T1000 (cell line): ENCODE measurements at places on chromosomes 11 and 22.
A peak's percentile ranks its signal among the peaks of the same experiment; 100 is the strongest.

DNA sequence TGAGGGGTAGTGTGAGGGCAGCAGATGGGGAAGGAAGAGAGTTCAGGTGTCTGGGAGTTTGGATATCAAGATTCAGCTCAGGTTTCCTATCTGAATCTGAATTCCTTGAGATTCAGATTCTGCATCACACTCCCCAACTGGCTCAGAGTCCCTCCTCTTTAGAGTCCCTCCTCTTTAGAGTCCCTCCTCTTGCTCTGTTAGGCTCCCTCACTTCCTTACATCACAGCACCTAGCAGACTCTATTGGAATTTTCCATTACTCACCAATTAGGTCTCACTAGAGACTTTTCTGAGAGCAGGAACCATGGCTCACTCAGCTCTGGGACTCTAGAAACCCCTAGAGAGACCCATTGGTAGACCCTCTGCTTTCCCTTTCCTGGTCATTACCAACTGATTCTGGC is 303.4 kb upstream of the SYN3 start:
- no peak for DNase-seq

DNA sequence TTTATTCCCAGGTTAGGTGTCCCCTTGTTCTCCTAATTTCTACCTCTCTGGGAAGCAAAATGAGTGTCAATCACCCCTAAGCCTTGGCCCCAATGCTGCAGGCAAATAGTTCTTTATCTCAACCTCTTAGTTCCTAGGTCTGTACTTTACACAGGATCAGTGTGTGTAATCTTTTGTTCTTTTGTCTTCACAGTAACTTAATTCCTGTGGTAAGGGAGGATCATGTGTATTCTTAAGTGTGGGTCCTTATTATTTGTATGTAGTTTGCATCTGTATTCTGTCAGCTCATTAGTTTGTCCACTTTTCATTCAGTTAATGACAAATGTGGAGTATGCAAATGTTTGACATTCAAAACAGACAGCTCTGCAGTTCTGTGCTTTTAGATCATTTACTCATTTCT is 166.7 kb downstream of the FAT3 start:
- DNase-seq = no peak

DNA sequence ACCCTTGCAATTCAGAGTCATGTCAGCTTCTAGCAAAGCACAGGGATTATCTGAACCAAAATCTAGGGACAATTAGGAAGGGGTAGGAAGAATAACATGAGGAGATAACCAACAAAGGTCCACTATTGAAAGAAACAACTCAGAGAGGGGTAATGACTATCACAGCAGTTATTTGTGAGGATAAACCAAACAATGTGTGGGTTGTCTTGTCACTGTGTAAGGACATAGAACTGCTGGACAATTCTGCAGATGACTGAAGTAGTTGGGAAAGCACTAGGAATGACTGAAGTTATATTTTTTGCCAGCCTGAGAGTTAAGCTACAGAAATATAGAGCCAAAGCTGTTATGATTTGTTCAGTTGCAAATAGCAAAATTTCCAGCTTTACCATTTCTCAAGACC is 858.4 kb upstream of the CCDC90B start:
- no peak for DNase-seq

- no peak for DNase-seq
Measured at GRCh38 chr22:44571566-44572413, 73.8 kb upstream of the RTL6 start.

GRCh38 chr11:78828676-78829075 is 254.0 kb upstream of the NARS2 start:
- no peak for DNase-seq

DNA sequence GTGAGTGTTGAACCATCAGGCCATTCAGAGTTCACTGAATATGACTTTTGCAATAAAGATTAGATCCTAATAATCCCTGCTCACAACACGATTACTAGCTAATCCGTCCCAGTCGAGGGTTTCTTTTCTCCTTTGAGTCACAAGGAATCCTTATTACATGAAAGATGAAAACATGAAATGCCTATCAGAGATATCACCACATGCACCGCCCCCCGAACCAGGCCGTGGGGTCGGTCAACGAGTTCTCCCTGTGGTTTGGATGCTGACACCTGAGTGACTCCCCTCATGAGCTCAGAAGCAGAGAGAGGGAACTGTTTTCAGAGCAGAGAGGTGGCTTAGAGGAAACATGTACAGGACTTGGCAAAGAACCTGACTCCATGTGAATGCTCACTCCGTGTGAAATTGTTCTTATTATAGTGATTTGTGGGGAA is 263.3 kb downstream of the ETS1 start:
- DNase-seq = no peak

GRCh38 chr11:126290887-126291286 is 8.0 kb downstream of the TIRAP start:
- no peak for DNase-seq

DNA sequence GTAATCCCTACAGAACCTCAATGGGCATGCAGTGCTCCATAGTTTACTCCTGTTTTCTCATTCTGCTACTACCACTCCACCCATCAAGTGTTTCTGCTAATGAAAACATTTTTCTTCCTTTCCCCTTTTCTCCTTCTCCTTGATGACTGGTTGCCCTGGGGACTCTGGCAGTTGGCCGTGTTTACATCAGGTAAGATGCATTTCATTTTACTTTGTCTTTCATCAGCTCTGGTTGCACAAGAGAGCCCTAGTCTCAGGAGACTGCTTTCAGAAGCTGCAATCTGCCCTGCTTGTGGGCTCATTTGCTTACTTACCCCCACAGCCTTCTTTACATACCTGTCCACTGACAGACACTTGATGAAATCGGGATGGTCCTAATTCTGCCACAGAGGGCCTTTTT is 19.6 kb upstream of the LIMK2 start:
- DNase-seq = no peak

DNA sequence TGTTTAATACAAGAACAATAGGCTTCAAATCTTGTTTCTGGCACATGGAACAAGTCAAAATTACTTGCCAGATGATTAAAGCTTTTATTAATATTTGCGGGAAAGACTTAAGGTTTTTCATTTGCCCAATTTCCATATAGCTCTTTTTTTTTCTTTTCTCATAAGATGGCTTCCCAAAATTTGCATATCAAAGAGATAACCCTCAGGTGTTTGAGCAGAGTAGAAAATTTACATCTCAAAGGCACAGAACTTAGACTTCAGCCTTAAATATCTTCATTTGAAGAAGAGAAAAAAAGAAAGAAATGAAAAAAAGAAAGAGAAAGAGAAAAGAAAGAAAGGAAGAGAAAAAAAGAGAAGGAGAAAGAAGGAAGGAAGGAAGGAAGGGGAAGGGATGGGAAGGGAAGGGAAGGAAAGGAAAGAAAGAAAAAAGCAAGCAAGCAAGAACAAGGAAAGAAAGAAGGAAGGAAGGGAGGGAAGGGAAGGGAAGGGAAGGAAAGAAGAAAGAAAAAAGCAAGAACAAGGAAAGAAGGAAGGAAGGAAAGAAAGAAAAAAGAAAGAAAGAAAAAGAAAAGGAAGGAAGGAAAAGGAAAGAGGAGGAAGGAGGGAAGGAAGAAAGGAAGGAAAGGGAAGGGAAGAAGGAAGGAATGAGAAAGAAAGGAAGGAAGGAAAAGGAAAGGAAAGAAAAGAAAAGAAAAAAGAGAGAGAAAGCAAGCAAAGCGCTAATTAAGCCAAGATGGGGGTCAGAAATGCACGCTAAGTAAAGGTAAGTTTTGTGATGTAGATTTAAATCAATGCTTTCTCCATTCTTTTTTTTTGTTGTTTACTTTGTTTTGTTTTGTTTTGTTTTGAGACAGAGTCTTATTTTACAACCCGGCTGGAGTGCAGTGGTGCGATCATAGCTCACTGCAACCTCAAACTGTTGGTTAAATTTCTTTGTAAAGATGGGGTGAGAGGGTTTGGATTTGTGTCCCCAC is 20.2 kb upstream of the IFITM3 start:
- DNase-seq = no peak

DNA sequence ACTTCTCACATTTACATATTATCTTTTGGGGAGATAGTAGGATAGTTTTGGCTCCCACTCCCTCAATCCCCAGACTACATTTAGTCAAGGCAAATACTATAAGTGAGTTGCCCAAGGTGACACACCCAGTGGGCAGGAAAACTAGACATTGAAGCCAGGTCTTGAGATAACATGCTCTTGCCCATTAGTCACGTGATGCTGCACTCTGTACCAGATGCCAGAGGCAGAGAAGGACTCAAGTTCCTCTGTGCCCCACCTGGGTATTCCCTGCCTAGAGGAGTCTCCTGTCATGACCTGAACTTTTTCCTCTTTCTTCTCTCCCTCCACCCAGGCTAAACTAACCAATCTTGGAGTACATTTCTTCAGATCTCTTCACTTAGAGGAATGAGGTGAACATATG is 484.9 kb downstream of the BUD13 start:
- DNase-seq = no peak

GRCh38 chr22:49642331-49642730 is 185.3 kb downstream of the BRD1 start:
- DNase-seq = no peak

- no peak for DNase-seq
Measured at GRCh38 chr22:45227645-45228400, 12.9 kb downstream of the KIAA0930 start.

- DNase-seq = no peak
Measured at GRCh38 chr22:20587206-20587958, 80.0 kb downstream of the MED15 start.

DNA sequence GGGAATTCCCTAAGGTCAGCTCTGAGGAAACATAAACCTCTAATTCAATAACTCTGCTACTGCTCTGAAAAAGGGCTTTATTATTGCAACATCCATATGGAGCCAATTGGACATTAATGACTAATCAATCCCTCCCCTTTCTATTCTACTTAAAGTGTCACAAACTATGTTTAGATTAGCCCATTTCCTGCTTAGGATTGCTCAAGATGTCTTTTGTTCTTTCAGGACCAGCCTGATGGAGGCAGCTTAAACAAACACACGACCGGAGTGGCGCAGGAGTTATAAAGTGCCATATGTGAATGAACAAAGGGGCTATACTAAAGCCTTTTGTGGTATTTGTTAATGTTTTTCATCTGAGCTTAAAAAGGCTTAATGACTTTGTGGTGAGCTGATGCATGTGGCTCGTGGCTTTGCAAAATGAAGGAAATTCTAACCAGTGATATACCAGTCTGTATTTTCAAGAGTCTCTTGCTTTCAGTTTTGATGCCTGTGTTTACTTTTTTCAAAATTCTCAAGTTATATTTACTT is 354.4 kb downstream of the SOX6 start:
- DNase-seq = peak; percentile 25

DNA sequence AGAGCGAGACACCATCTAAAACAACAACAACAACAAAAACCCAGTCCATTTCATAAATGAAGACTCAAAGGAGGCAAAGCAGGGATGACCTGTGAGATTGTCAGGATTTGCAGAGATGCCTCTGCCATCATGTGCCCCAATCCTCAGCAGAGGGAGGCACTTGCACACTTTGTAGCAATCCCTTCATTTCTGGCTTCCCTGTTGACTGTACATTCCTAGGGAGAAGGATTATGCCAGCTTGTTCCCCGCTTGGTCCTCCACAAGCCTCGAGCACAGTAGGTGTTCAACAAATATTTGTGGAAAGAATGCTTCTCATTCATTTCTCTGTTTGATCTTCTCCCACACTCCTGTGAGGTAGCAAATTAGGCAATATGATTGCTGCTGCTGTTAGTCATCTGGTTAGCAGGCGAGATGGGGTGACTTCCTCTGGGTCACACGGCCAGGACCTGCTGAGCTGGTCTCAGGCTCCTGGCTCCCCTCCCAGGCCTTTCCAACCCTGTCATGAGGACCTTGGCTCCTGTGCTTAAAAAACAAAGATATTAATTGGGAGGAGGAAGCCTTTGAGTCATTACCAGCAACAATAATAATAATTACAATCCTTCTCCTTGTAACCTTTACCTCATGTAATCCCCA is 34.1 kb downstream of the LIF start:
- DNase-seq = peak; percentile 62

DNA sequence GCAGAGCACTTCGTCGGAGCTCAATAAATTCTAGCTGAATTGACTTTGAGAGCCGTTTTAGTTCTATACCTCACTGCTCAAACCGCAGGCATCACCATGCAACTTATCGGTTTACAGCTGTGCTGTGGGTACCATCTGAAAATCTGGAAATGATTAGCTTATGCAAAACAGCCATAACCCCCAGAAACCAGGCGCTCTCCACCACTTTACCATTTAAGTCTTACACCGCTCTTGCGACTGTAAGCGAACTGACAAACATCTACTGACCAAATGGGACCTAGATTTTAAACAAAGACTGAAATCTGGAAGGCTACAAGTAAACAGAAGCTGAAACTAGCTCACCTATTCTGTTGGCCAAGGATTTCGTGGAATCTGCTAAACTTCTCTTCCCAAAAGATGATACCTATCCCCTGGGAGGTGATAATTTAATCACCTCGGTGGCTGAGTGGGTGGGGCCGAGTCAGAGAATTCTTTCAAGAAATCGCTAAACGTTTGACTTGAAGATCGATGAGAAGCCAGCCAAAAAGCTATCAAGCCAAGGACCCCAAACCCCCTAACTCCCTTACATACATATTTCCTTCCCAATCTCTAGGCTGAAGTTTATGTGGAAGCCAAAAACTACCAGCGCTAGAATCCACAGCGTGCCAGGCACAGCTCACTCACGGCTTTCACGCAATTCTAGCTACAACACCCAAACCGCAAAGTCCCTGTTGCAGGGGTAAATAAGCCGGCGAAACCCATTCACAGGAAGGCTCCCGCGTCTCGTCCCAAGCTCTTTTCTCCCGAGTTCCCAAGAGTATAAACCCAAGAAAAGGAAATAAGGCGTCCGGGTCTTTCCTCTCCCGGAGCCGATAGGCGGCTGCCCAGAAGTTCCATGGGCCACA is 644 bp downstream of the SPTY2D1 start:
- no peak for DNase-seq

GRCh38 chr22:43720716-43721115 is 91.4 kb downstream of the EFCAB6 start:
- no peak for DNase-seq

- no peak for DNase-seq
Measured at GRCh38 chr11:61963016-61963281, 4.5 kb downstream of the FTH1 start.

- DNase-seq = no peak
Measured at GRCh38 chr11:87255589-87255988, 217.9 kb downstream of the TMEM135 start.

- no peak for DNase-seq
Measured at GRCh38 chr11:67374571-67375281, 1.3 kb upstream of the CLCF1 start.

GRCh38 chr11:46402957-46403902 is 11.7 kb upstream of the CHRM4 start:
- no peak for DNase-seq

DNA sequence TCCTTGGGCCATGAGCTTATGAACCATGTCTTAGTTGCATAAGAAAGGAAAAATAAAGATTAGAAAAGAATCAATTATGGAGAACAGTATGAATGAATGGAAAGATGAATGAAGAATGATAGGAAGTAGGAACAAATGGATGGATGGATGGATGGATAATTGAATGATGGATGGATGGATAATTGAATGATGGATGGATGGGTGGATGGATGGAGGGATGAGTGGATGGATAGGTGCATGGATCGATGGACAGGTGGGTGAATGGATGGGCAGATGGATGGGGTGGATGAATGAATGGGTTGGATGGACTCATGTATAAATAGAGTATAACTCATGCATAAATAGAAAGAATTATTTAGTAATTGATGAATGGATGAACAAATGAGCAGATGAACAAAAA is 7.2 kb downstream of the LSP1 start:
- DNase-seq = no peak

GRCh38 chr11:61482513-61482912 is 26.0 kb upstream of the LRRC10B start:
- no peak for DNase-seq

GRCh38 chr11:111785886-111786412 is 19.8 kb upstream of the PPP2R1B start:
- DNase-seq = no peak
